Stimulated activated CD4-positive, alpha-beta T cell treated with anti-CD3 and anti-CD28 coated beads, Interleukin-1b, Interleukin-23, amount 100 ng/mL, for 1 hour (primary cell): ENCODE measurements at places on chromosomes 12 and 14.

DNA sequence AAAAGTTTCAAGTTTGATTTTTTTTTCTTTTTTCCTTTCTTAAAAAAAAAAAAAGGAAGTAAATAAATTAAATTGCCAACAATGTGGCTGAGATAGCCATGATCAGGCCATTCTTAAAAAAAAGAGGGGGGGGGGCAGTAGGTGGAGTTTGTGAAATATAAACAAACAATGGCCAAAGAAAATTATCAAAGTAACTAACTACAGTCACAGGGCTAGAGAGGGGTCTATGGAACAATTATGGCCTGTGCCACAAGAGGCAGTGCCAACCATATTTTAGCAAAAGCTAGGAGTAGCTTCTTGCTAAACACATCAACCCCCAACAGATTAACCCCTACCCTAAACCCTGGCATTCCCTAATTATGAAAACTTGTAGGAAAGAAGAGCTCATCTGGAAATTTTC, 16.2 kb upstream of the SMARCC2 start:
- DNase-seq, result no peak

DNA sequence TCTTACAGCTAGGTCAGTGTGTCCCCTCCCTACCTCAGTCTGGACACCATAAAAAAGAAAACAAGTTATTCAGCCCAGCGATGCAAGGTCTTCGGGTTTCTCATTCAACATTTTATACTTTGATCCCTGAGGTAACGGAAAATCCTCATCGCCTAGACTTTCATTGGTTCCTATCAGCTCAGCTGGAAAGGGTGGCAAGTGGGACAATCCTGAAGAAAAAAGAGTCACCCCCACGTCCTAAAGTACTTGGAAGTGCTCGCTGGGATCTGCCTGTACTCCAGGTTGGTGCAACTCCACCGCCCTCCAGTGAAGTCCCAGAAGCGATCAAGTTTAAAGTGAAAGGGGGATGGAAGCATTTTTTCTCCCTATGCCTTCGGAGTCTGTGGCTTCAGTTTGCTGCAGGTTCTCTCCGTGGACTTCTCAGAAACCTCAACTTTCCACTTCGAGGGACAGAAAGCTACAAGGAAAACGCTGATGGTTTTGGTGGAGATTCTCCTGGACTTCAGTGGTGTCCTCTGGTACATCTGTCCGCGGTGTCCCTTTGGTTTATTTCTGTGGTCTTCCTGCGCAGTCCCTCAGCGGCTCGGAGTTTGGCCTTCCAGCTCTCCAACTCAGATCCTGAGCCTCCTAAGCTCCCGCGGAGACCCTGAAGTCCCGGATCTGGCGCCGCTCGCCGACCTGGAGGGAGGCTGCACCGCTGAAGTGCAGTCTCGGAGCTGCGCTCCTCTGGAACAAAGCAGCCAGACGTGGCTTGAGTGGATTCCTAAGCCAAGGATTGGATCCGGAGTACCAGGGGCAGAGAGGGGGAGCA, 1.8 kb upstream of the LRFN5 start:
- DNase-seq, result no peak

DNA sequence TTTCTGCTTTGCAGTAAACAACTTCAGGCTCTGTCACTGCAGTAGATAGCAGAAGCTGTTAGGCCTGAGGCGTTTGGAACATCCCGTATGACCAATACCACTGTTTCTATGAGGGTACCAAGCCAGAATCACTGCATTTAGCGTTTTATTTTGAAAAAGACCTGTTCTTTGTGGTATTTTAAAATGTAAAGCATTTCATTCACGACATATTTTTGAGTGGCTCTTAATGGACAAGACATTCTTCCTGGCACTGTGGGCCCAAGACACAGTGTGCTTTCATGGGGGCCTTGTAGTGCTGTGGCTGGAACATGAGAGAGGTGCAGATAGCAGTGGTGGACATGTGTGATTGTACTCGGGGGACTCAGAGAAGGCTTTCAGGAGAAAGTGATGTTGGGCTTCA, 86.4 kb downstream of the DDX51 start:
- DNase-seq, result no peak

DNA sequence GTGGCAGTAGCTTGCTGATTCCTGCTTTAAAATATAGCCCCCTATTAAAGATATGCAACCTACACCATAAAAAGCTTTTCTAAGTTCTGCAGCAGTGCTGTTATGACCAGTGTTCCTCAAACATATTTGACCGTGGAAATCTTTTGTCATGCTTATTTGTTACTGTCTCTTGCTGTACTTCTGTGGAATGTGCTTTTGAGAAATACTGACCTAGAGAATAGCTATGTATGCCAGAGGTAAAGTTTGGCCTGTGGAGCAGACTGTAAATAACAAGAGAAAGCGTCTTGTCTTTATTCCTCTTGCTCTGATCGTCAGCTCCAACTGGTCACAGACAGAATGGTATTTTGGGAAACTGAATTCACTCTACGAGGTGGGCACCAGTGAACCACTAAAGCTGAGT, 239.0 kb downstream of the FBXL14 start:
- DNase-seq, result no peak

DNA sequence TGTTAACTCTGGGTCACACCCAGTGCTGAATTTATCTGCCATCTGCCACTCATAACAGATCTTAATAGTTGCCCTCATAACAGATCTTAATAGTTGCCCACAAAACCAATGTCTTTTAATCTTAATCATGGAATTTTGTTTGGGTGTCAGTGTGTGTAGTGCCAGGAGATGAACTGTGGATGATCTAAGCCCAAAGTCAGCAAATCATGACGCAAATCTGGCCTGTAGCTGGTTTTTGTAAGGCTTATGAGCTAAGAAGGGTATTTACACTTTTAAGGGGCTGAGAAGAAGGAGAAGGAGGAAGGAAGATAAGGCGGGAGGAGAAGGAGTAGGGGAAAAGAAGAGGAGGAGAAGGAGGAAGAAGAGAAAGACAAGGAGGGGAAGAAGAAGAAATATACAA, 10.0 kb upstream of the IL26 start:
- no peak for DNase-seq
